ENCODE measurements at places on chromosomes 12 and 14.

DNA sequence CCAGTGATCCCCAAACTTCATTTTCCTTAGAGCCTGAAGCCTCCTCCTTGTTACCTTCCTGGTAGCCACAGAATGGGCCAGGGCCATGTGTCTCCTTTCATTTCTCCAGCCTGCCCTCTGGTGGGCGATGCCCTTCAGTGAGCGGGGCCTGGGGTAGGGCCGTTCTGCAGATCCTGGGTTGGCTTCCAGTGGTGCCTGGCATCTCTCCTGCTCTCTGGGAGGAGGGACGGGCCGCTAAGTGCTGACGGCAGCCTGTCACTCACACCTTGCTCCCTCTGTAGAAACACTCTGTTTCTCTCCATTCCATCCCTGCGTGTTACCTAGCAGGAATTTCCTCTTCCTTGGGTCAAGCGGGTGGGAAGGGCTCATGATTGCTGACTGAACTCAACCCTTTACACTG, 232.1 kb downstream of the CACNA1C start:
- DNase-seq, result no peak

DNA sequence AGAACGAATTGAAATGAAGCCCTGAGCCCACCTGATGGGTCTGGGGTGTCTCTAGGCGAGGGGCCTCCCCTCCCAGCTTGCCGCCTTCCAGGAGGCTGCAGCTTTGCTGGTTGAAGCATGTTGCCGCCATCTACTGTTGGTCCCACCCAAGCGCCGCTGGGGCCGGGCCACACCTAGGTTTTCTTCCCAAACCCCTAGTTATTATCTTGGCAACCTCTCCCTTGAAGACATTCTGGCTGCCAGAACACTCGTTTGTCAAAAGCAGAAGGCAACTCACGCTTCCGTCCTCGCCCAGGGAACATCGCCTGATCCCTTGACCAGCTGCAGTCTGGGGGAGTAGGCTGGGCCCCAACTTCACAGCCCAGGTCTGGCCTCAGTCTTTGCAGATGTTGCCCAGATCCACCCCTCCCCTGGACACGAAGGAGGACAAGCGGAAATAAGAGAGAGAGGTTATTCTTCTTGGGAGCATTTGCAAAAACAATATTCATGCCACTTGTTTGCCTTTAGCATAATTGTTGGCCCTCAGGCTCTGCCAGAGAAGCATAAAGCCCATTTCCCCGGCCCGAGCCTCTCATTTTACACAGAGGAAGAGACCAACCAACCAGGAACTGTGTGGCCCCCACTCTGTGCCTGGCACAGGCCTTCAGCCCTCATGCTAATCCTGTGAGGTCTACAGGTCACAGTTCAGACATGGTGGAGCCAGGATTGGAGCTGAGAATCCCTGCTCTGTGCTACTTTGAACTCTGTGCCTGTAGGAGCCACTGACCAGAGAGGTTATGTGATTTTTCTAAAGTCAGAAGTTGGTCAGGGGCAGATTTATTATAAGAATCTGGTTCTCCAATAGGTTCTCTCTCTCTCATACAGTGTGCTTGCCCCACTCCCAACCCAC, 6.8 kb downstream of the EMP1 start:
- no peak for DNase-seq

GRCh38 chr12:68158432-68158831, 1.1 kb downstream of the IFNG start:
- no peak for DNase-seq

DNA sequence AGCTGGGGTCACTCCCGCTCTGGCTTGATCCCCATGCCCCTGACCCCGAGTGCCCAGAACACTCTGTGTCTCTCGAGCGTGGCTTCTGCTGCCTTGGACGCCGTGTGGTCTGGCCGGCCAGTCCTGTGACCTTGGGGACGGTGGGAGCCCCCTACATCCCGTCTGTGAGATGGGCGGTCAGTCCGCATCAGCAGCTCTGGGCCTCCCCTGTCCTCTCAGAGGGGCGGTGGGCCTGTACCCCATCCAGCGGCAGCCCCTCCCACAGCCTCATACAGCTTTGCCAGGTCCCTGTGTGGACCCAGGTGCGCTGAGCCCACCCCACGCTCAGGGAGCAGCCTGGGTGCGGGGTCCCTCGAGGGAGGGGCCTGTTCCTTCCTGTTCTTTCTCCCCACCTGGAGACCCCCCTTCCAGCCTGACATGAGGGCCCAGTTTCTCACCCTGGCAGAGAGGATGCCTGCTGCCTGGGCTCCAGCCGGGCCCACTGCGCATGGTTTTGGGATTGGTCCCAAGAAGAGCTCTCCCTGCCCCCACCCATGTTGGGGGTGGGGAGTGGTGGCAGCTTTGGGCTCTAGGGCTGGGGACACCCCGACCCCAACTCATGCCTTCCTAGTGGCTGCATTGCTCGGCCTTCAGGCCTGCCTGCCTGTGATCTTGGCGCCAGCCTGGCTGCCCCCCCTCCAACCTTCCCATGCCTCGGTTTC, 1.5 kb downstream of the MTA1 start:
- DNase-seq, result no peak

DNA sequence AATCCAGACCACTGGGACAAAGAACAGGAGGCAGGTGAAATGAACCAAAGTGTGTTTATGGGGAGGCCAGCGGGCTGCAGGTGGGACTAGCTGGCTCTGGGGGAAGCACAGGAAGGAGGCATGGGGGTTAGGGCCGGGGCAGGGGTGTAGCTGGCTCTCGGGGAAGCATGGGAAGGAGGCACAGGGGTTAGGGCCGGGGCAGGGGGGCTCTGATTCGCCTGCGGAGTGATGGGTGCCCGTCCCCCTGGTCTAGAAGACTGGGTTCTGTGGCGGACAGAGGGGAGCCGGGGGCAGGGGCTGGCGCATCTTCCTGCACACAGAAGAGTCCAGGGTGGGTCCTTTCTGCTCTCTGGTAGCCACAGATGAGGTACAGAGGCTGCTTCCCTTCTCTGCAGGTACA, 310.3 kb downstream of the TMEM121 start:
- no peak for DNase-seq

DNA sequence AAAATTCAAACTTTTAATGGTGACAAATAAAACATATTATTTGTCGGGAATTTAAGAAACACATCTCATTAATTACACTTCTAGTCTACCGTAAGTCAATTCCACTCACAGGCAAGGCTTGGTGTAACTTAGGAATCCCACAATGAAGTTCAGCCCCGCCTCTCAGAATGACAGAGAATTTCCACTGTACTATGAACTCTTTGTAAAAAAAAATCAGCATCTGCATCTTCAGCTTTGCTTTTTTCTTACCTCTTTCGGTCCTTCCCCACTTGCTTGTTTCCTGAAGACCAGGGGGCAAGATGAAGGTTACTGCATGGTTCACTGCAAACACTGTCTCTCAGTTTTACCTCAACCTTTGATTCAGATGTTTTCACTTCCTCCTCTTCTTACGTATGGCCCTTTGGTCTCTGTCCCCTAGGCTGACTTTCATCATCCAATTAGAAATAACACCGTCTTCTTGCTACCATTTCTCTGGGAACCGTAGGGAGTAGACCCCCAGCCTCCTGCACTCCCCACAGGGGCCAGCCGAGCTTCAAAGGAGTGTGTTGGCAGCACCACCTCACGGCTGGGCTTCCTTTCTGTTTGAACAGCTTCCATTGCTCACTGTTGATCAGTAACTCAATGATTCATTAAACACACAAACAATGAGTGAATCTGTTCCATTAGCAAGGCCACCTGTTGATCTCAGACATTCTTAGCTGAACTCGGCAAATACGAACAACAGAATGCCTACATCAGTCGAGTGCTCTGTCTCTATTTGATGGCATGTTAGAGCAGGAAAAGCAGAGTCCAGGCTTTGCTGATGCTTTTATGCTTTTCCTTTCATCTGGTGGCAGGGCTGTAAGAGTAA, 343.0 kb downstream of the BMP4 start:
- no peak for DNase-seq

- DNase-seq, result no peak
Observed at GRCh38 chr14:105864116-105864515, 337.7 kb downstream of the TMEM121 start.

GRCh38 chr12:40207551-40207950, 17.2 kb upstream of the LRRK2 start:
- DNase-seq, result no peak
